ENCODE measurements at places on chromosomes 4 and X.

GRCh38 chrX:136789856-136790255 lies 9.1 kb upstream of the ARHGEF6 start:
- DNase-seq = no peak

GRCh38 chr4:76781698-76782595 lies 116.0 kb downstream of the SOWAHB start:
- peak; percentile 74 for DNase-seq

DNA sequence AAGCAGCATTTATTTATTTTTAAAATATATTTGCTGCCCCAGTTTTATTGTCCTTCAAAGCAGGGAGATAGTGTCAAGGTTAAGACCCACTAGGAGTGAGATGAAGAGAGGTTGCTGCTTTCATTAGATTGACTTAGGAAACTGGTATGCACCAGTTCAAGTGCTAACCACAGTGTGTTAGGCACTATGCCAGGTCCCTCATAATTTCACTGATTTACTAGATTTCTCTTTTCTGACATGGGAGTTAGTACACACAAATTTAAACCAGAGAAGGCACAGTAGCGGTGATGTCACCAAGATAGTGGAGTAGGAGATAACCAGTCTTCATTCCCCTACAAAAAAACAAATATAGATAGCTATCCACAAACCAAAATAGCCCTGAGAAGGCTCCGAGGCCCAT lies 14.3 kb downstream of the RRAGB start:
- DNase-seq = no peak

DNA sequence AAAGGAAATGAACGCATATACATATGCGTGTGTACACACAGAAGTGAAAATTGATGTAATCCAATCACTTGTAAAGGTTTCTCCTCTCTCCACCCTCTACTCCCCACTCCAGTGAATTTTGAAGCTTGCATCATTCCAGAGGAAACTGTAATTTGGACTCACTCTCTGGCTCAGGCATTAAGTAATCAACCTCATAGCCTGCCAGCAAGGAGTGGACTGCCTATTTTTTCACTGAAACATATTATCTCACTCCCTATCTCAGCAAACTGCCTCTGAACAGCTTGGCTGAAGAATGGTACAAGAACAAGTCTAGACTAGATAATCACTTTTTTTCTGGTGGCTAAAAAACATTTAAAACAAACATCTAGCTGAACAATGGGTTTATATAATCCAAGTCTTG lies 124.2 kb downstream of the C4orf51 start:
- peak; percentile 68 for DNase-seq

GRCh38 chrX:103573202-103573601 lies 12.1 kb upstream of the TCEAL4 start:
- DNase-seq = no peak

DNA sequence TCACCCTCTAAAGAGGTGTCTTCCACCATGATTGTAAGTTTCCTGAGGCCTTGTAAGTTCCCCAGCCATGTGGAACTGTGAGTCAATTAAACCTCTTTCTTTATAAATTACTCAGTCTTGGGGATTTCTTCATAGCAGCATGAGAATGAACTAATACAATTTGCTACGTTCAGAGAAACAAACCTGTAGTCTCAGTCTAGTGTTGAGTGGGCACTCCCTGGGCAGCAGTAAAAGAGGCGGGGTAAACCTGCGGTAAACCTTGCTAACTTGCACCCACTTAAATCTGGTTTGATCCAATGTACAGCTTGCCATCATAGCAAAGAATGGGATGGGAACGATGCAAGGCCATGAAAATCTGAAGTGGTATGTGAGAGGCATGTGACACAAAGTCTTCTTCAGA lies 22.4 kb downstream of the GRXCR1 start:
- DNase-seq = no peak

DNA sequence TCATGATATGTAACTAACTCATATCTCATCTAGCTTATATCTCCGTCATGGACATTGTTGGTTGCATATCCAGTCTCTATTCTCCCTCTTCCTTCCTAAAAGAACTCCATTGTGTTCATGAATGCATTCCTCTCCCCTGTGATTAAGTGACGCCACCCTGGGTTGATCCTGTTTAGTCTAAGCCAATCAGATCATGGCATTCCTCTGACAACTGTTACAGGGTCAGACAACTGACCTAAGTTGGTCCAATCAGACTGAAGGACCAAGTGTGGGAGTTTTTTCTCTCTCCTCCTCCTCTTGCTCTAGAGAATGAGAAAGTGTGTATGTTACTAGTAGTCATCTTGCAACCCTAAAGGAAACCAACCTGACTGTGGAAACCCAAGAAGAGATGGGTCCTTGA lies 3.6 kb downstream of the APOO start:
- DNase-seq = no peak

GRCh38 chrX:12263211-12263610 lies 124.9 kb downstream of the FRMPD4 start:
- no peak for DNase-seq

DNA sequence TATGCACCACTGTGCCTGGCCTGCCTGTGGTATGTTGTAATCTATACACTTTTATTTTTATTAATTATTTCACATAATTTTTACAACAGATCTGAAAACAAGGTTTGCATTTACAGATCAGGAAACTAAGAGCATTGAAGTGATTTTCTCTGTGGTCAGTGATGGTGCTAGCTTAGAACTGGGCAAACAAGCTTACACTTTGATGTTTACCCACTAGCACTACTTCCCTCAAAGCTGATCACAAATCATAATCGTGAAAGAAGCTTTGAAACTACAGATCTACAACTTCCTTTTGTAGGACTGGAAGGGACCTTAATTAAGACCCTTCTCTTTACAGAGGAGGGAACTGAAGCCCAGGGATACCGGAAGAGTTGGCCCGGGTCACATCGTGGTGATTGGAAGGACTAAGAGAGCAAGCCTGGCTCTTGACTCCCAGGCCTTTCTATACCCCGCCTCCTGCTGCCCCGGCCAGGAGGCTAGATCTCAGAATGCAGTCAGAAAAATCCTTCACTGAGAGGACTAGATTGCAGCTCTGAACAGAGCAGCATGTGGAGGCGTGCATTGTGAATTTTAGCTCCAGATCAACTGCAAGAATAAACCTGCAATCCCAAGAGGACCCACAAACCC lies 93.7 kb upstream of the ZNF827 start:
- no peak for DNase-seq

DNA sequence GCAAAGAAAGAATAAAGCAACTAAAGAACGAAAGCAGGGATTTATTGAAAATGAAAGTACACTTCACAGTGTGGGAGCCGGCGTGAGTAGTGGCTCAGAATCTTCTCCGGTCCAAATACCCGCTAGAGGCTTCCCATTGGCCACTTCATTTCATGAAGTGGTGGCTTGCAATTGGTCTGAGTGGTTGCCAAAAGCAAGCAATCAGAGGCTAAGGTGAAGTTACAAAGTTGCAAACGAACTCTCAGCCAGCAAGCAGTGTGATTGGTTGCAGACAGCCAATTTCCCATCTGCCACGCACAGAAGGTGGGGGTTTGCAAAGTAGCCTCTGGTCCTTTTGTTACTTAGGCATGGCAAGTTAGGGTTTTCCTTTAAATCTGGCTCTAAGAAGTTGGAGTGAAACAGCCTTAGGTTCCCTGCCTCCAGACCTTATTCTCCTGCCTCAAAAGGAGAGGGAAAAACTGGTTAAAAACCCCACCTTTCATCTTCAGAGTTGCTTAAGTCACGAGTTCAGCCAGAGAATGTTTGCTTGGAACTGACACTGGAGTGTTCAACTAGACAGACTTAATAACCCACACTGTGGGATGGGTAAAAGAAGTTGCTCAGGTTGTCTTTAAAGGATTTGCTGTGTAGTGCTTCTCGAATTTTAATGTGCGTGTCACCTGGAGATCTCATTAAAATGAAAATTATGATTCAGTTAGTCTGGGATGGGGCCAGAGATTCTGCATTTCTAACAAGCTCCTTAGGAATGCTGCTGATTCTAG lies 6.9 kb upstream of the CLOCK start:
- DNase-seq = no peak

- no peak for DNase-seq
Measured at GRCh38 chrX:118423558-118423957, 72.1 kb upstream of the DOCK11 start.

GRCh38 chrX:10404436-10404835 lies 215.9 kb downstream of the MID1 start:
- peak; percentile 10 for DNase-seq

DNA sequence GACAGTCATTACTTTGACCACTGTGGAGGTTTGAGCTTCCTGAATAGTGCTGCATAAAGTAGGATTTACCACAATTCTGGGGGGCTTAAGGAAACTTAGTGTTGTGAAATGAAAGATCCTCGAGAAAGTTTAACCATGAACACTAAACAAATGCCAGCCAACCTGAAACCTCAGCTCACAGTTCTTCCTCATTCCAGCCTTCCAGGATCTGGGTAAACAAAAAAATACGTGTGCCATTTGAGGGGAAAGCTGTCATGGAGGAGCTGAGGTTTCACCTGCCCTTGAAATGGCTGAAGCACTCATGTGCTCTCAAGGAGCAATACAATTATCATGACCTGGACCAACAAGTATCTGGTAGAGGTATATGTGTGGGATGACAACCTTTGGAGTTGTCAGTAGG lies 142.7 kb downstream of the NPNT start:
- DNase-seq = no peak

GRCh38 chr4:15149234-15149838 lies 147.1 kb downstream of the CPEB2 start:
- DNase-seq = no peak

DNA sequence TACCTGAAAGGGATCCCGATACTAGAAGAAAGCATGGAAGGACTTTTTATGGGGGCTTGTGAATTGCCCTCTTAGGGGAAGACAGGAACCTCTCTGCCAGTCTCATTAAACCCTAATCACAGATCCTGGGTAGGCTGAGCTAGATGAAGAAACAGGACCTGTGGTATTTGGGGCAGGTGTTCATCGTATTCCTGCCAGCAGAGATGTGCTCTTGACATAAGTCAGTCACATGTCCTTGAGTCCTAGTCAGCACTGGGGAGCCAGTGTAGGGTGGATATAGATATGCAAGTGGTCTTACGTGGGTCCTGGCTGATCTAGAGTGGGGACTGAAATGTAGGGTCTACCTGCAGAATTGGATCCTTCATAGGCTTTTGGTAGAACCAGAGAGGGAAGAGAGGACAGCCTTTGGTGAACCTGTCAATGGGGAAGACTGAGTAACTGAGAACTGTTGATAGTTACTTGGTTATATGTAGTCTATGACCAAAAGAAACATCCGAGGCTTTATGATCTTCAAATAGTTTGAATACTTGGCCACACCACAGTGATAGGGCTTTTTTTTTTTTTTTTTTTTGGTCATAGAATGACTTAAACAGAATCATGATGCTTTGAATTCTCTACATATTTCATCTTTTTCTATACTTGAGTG lies 63.5 kb upstream of the WDR1 start:
- no peak for DNase-seq

GRCh38 chrX:45740291-45740690 lies 539.6 kb upstream of the DIPK2B start:
- DNase-seq = no peak

- no peak for DNase-seq
Measured at GRCh38 chr4:80219301-80220025, 22.2 kb downstream of the PRDM8 start.

DNA sequence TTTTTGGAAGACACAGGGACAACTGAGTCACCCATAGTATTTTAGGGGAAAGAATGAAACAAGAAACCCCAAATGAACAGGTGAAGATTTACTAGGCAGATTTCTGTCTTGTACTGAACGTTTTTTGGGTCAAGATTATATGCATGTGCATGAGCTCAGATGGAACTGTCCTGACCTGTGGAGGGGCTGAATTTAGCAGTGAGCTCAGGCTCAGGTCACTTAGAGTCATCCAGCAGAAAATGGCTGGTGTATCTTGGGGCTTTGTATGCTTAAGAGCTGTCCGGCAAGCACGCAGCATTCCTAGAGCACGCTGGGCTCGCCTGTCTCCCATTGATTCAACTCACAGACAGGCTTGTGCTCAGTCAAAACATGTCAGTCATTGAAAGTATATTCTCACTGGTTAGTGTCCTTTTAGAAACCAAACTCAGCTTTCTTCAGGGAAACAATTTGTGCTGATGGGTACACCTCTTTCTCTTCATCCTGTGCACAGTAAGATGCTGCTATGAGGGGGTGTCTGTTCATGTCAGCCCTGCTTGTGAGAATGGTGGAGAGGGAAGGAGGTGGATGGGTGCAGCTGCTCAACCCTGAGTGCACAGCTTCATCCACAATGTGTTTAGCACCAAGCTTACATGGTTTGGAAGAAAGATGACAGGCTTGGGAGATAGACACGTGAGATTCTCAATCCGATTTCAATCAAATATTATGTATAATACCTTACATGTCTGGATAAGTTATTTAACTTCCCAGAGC lies 47.5 kb upstream of the PDLIM3 start:
- no peak for DNase-seq

DNA sequence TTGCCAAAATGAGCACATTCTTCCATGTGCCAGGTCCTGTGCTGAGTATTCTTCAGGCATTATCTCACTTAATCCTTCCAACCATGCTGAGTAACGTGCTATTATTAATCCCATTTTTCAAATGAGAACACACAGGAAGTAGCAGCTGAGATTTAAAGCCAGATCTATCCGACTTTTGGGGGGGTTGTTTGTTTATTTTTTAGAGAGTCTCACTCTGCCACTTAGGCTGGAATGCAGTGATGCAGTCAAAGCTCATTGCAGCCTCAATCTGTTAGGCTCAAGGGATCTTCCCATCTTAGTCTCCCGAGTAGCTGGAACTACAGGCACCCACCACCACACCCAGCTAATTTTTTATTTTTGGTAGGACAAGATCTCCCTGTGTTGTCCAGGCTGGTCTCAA lies 55.5 kb upstream of the TRIM2 start:
- DNase-seq = no peak

DNA sequence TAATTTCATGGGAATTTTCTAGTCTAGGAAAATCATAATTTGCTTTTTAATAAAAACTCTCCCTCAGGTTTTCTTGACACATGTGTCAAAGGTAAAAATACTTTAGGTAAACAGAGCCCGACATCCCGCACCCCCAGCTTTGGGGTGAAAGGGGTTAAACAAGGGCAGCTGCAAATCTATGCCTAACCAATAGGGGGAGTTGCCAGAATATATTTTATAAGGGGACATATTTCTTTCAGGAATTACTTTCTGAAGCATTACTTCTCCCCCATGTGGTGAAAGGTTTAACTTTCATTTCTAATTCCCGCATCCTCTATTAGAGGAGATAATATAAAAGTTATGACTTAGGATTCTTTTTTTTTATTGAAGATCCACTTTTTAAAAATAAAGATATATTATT lies 53.9 kb upstream of the HEPH start:
- peak; percentile 0 for DNase-seq

- DNase-seq = no peak
Measured at GRCh38 chr4:189502841-189503435, 437.7 kb upstream of the FRG1 start.

GRCh38 chrX:50736656-50737055 lies 77.3 kb downstream of the SHROOM4 start:
- DNase-seq = no peak
